ENCODE measurements at places on chromosomes 3 and 15.

DNA sequence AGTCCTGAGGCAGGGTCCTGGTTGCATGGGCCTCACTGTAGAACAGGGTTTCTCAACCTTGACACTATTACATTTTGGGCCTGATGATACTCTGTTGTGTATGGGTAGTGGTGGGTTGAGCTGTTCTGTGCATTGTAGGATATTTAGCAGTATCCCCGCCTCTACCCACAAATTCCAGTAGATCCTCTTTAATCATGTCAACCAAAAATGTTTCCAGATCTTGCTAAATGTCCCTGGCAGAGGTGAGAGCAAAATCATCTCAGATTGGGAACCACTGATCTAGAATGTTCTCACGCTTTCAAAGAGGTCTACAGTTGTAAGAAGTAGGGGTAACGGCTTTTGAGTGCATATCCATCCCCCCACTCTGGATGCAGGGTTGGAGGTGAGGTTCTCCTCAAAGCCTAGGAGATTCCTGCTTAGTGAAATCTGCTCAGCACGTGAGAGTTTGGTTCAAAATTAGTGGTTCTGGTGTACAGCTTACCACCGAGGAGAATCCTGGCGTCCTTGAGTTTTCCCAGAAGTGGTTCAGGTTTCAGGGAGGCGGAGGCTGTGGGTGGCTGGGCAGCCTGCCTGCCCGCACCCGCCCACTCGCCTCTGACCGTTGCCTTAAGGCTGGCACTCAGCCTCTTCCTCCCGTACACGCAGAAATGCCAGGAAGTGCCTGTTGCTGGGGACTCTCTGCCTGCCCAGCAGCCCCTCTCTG lies 5.3 kb downstream of the ACVR2B start:
- DNase-seq: peak; percentile 46

DNA sequence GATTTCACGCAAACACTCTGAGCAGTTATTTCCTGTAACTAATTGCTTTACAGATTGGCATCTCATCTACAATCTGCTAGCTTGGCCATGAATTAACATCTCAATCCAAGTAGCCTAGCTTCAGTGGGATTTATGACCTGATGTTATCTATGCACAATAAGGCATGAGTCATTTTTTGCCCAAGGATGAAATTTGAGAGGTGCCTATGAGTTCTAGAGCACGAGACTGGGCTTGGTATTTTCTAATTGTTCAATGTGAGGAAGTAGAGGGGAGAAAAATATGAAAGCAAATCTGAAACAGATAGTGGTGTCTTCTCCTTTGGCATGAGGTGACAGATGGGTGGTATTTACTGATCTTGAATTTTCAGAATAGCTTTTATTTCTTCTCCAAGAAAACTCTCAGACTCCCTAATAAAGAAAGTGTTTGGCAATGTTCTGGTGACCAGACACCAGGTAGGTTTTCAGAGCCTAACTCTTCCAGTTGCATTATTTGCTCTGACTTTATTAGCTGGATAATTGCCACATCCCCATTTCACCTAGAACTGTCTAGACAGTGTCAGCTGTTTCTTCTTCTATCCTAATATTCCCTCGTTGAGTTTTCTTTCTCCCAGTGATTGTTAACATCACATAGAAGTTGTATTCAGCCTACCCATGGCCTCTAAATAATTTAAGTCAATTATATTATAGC lies 301.0 kb upstream of the UMPS start:
- DNase-seq: no peak

GRCh38 chr3:114328345-114328744 lies 34.5 kb downstream of the TIGIT start:
- DNase-seq: no peak

- no peak for DNase-seq
Observed at GRCh38 chr3:37504583-37505357, 330.4 kb upstream of the LRRFIP2 start.

All from left kidney (tissue), 8 donors.